ENCODE measurements at places on chromosomes 7 and 10.

GRCh38 chr7:3238525-3239210 lies 62.4 kb upstream of the SDK1 start:
- no peak for DNase-seq

DNA sequence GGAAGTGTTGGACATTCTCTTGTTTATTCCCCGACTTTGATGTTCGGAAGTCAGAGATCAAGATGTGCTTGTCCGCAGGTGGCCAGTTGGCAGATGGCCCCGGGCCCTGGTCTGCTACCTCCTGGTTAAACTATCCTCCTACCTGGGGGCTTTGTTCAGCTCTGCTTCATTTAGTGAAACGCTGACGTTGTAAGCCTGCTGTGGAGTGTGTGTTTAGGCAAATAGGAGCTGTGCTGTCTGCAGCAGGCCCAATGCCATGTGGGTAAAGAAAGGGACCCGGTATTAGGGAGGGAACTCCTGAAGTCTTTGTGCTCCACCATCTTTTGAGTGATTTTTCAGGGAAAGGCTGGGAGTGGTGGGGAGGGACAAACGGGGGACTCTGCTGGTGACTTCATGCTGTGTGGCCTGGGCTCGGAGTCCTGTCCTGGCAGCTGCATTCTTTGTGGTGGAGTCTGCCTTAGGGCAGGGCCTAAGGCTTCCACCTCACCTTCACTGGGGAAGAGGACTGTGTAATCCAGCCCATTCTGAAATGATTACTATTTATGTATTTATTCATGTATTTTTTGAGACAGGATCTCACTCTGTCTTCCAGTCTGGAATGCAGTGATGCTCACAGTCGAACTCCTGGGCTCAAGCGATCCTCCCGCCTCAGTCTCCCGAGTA lies 171.1 kb upstream of the KLF6 start:
- no peak for DNase-seq

GRCh38 chr10:102393411-102394078 lies 2.0 kb upstream of the NFKB2 start:
- no peak for DNase-seq

DNA sequence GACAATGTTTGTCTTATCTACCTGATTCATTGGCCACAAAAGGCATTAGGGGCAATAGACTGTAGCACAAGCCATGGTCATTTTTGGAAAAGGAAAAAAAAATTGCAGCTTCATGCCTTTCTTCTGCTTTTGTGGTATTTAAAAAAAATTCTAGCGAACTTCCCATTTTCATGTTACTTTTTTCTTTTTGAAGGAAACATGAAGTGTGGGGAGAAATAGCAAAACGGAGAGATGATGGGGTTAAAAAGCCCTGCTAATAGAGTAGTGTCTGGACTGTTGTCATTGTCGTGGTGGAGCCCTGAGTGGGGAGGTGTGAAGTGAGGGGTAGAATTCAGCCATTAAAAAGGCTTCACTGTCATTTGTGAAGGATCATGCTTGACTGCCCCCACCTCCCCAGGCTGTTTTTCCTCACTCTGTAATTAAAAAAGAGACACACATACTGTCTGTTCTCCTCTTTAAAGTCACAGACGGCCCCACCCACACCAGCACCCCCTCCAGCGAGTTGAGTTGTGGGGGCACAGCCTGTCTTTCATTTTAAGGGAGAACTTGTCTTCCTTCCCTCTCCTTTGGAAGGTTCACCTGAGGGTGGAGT lies 272.4 kb downstream of the CREB5 start:
- DNase-seq, result no peak

DNA sequence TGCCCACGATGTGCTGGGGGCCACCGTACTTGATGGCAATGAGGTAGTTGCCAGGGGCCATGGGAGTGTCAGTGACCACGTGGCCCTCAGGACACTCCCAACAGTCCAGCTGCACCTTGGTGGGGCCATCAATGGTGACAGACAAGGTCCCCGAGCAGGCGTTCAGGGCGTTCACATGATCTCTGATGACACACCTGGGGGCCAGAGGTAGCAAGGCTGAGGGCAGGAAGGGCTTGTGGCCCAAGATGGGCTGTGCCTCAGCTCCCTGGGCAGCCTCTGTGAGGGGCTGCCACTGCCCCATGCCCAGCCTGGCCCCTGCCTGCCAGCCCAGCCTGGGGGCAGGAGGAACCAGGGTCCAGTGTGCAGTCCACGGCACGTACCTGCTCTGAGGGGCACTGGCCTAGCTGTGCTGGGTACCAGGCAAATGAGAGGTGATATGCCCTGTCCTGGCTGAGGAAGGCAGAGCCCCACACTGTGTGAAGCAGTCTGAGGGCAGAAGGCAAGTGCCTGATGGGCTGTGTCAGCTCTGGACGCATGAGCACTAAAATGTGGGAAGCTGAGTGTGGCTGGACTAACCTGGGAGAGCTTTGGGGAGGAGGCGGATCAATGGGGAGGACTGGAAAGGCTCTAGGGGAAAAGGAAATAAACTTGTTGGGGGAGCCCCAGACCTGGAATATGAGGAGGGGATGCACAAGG lies 3.5 kb upstream of the KCP start:
- no peak for DNase-seq

DNA sequence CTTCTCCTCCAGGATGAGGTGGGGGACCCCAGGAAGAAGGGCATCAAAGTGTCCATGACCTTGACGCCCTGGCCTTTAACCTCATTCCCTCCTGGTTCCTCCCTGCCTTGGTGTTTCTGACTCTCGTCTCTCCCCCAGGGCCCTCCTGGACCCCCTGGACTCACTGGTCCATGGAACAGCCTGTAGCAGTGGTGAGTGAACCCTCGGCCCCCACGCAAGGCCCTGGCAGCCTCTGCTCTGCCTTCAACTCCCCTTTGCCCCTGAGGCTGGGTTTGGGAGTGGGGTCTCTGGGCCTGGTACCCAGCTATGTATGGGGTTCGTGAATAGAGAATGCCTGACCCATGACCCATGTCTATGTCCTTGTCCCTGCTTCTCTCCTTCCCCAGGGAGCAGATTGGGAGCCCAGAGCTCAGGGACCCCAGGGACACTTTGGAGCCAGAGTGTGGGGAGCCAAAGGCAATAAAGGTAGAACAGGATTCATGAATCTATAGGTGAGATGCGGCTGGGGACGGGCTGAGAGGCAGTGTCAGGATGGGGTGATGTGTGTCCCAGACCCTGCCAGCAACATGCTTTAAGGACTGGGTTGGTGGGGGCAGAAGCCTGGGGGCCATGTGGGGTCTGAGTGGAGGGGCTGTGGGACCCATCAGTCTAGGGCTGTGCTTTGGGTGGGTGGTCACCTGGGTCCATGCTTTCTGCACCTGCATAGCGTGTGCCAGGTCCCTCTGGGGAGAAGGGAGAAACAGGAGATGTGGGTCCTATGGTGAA lies 18.4 kb upstream of the VOPP1 start:
- no peak for DNase-seq

GRCh38 chr10:58651040-58651439 lies 138.4 kb downstream of the BICC1 start:
- DNase-seq, result no peak

DNA sequence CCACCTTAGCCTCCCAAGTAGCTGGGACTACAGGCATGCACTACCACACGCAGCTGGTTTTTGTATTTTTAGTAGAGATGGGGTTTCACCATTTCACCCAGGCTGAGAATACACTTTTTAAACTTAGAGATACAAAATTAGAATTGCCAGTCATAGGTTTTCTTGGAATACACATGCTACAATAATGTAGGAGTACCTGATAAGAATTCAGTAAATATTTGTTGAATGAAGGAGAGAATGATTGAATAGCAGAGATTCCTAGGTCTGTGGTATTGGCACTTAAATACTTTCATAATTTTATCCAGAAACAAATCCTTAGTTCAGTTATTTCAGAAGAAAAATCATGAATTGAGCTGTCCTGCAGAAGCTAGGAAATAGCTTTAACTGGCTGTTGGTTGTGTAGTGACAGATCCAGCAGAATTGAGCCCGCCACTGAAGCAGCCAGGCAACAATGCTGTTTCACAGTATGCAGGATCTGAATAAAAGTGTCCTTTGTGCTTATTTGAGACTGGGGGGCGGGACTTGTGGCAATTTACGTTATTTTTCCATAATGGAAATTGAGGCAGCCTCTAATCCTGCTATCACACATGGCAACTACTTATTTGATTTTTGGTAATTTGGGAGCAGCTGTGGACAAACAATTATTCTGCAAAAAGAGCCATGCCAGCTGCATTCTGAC lies 31.5 kb downstream of the NRF1 start:
- no peak for DNase-seq

GRCh38 chr10:35336084-35336831 lies at the start of gene CCNY:
Gene CCNY, plus strand, starts transcription at chr10:35336509. Its CDS starts 545 bp downstream, at chr10:35337054.
- DNase-seq, result peak; percentile 81

DNA sequence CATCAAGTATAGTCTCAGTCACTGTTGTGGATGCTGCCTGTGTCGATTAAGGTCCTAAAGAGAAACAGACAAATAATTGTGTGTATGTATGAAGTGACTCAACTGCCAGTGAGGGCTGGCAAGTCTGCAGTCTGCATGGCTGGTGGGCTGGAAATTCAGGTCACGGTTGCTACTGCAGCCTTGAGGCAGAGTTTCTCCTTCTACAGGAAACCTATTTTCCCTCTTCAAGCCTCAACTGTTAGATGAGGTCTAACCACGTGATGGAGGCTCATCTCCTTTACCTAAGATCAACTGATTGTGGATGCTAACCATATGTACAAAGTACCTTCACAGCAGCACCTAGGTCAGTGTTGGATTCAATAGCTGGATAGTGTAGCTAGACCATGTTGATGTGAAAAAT lies 29.9 kb downstream of the MBL2 start:
- DNase-seq, result no peak

- no peak for DNase-seq
Observed at GRCh38 chr7:95190515-95190914, 133.8 kb downstream of the PON1 start.

- no peak for DNase-seq
Observed at GRCh38 chr7:95088536-95089215, 181.3 kb downstream of the PPP1R9A start.
